ENCODE measurements at places on chromosomes 7 and 10.

GRCh38 chr10:117970962-117971361 is 75.8 kb downstream of the RAB11FIP2 start:
- no peaks in the 10 kb centered on the region for H3K36me3 ChIP-seq
- no peak overlapping the region for H3K27ac ChIP-seq
- no peak for DNase-seq
- no peaks in the 10 kb centered on the region for H3K4me1 ChIP-seq
- H3K4me3 ChIP-seq = no peak overlapping the region
- peaks cover 16% of the 10 kb centered on the region for H3K27me3 ChIP-seq

DNA sequence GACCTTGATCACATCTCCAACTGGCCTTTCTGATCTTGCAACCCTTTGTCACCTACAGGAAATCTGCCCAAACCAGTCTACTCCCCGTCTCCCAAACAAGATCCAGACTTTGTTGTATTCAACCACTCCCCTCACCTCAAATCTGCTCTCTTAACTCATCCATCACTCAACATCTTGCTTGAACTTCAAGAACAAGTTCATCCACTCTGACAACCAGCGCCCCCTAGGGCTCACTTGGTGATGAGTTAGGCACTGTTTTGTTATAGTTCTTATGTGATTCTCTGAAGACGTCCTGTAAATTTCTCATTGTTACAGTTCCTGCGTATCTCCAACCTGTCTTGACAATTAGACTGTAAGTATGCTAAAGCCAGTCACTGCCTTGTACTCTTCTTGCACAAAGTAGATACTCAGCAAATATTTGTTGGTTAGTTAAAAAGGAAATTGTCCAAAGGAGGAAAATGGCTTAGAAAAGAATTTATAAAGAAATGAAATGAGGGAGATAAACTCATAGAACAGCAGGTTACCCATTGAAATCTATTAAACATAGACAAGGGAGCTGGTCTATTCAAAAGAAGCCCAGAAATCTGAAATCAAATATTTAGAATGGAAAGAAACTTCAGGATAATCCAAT is 5.3 kb downstream of the FRMD4A start:
- H3K27ac ChIP-seq = no peak overlapping the region
- H3K4me1 ChIP-seq = peaks cover 26% of the 10 kb centered on the region
- peak; percentile 69 for DNase-seq

DNA sequence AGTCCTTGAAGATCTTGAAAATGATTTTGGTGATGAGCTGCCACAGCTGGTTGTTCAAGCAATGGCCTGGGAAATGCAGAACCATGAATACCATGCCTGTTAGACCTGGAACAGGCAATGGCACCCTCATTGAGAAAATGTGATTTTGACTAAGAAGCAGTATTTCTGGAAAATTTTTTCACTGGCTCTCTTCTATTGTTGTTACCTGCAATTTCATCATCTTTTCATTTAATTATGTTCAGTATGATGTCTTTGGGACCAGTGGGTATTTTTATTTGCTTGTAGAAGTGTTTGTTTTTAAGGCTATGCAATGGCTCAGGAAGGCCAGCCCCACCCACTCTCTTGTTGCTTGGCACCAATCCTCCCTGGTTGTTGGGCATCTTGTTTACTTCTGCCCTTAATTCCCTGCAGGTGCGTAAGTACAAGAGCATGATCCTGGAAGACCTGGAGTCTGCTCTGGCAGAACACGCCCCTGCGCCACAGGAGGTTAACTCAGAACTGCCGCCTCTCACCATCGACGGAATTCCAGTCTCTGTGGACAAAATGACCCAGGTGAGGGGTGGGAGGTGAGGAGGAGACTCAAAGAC is 78.6 kb downstream of the NRF1 start:
- H3K36me3 ChIP-seq = peaks cover 8% of the 10 kb centered on the region
- no peak overlapping the region for H3K27ac ChIP-seq
- no peaks in the 10 kb centered on the region for H3K27me3 ChIP-seq

DNA sequence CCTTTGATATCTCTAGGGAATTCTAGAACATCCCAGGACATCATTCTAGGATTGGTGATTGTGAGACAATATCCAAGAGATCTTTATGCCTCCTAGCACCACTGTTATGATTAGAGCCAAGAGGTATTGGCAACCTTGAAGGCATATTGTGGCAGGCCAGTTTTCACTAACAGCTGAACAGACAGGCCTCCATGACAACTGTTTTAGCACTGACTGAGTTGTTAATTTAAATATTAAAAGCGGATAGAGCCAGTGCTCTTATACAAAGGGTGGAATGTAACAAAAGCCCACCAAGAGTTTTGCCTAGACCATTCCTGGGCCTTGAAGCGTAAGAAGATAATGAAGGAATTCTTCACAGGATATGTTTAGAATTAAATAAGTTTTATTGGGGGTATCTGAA is 131.9 kb downstream of the DGKB start:
- H3K27ac ChIP-seq = no peak overlapping the region
- no peaks in the 10 kb centered on the region for H3K27me3 ChIP-seq
- H3K36me3 ChIP-seq = no peaks in the 10 kb centered on the region
- H3K4me1 ChIP-seq = no peaks in the 10 kb centered on the region
- no peak for DNase-seq

- no peak for DNase-seq
- no peak overlapping the region for H3K27ac ChIP-seq
- H3K4me1 ChIP-seq = no peaks in the 10 kb centered on the region
- no peak overlapping the region for H3K4me3 ChIP-seq
- H3K27me3 ChIP-seq = no peaks in the 10 kb centered on the region
- no peaks in the 10 kb centered on the region for H3K36me3 ChIP-seq
Measured at GRCh38 chr7:96430356-96430755, 108.5 kb upstream of the SLC25A13 start.

GRCh38 chr10:73597346-73597745 is 6.2 kb upstream of the USP54 start:
- no peaks in the 10 kb centered on the region for H3K4me1 ChIP-seq
- H3K27me3 ChIP-seq = no peaks in the 10 kb centered on the region
- H3K4me3 ChIP-seq = no peak overlapping the region
- H3K27ac ChIP-seq = no peak overlapping the region
- H3K36me3 ChIP-seq = no peaks in the 10 kb centered on the region

GRCh38 chr10:24542314-24543270 is 181.1 kb downstream of the ARHGAP21 start:
- H3K27ac ChIP-seq = no peak overlapping the region
- no peak for DNase-seq
- no peak overlapping the region for H3K4me3 ChIP-seq
- no peaks in the 10 kb centered on the region for H3K27me3 ChIP-seq

GRCh38 chr10:44759122-44759521 is 152.0 kb upstream of the TMEM72 start:
- no peak overlapping the region for H3K4me3 ChIP-seq
- no peak for DNase-seq
- H3K27me3 ChIP-seq = no peaks in the 10 kb centered on the region
- no peaks in the 10 kb centered on the region for H3K36me3 ChIP-seq
- H3K27ac ChIP-seq = no peak overlapping the region

GRCh38 chr10:77267703-77268675 is 369.6 kb downstream of the KCNMA1 start:
- no peak overlapping the region for H3K27ac ChIP-seq
- no peaks in the 10 kb centered on the region for H3K36me3 ChIP-seq
- DNase-seq = no peak
- H3K27me3 ChIP-seq = peaks cover 22% of the 10 kb centered on the region

DNA sequence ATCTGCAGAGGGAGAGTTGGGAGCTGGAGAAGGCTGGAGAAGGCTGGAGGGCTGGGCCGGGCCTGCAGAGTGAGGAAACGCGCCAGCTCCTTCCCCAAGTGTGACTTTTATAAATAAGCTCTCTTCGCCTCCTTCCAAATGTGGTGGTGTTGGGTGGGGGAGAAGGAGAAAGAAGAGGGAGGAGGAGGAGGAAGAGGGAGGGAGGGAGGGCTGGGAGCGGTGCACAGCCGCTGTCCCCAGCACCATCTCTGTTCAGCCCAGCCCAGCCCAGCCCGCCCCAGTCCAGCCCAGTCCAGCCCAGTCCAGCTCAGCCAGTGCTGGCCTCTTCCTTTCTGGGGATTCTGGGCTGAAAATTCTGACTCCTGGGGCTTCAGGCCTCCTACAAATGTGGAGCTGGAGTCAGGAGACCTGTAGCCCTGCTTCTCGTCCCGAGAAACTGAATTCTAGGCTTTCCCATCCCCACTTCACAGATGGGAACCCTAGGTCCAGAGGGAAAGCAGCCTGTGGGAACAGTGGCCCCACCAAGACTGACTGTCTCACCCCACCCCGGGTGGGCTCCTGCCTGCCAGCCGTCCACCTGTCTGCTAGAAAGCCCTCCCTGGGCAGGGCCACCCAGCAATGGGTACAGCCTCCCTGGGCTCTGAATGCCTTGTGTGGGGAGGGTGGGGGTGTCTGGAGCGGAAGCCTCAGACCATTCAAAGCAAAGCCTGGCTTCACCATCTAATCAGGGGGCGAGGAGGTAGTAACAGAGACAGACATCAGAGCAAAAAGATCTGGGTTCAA is 2.3 kb downstream of the STX1A start:
- H3K27me3 ChIP-seq = no peaks in the 10 kb centered on the region
- no peaks in the 10 kb centered on the region for H3K36me3 ChIP-seq
- peak overlapping the region; percentile 99 for H3K4me3 ChIP-seq
- H3K4me1 ChIP-seq = peaks cover 40% of the 10 kb centered on the region
- H3K27ac ChIP-seq = peak overlapping the region; percentile 77

DNA sequence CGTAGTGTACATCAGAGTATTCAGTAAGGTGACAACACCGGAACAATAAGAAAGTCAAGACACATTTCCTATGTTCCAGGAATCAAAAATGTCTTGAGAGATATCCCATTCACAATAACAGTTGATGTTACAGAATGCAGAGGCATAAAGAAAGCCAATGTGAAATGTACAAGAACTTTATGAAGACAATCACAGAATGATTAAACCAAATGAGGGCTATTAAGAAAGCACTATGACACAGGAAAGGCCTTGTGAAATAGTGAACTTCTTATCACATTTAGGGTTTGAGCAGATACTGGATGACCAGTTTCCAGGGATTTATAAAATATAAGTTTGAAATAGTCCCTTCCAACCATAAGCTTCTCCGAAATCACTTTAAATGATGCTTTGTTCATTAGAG is 52.7 kb downstream of the VWDE start:
- H3K4me1 ChIP-seq = no peaks in the 10 kb centered on the region
- H3K27ac ChIP-seq = no peak overlapping the region
- H3K4me3 ChIP-seq = no peak overlapping the region
- no peak for DNase-seq

DNA sequence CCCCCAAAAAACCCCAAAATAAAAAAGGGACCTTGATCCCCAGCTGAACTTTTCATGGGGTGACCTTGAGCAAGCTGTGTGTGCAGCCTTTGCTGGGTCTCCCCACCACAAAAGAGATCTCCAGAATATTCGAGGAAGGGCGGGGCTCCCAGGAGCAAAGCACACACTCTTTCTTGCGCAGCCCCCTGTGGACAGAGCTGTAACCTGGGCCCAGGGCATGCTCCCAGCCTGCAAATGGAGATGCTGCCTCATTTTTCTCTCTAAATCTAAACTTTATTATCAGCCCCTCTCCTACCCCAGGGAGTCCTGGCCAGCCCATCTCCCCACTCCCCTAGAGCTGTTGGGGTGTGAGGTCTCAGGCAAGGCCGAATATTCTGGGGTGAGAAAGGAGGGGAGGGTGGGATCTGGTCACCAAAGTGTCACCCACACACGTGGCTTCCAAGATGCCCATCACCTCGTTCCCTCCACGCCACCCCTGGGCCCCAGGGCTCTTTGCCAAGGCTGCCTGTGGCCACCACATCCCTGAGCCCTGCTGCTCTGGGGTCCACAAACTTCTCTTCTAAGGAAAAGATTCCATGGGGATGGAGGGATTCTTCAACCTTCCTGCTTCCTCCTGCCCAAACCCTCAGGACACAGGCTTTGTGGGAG is 1.7 kb upstream of the CALML3 start:
- no peak overlapping the region for H3K27ac ChIP-seq
- no peaks in the 10 kb centered on the region for H3K4me1 ChIP-seq
- H3K27me3 ChIP-seq = no peaks in the 10 kb centered on the region
